ENCODE measurements at places on chromosomes 4 and X.

DNA sequence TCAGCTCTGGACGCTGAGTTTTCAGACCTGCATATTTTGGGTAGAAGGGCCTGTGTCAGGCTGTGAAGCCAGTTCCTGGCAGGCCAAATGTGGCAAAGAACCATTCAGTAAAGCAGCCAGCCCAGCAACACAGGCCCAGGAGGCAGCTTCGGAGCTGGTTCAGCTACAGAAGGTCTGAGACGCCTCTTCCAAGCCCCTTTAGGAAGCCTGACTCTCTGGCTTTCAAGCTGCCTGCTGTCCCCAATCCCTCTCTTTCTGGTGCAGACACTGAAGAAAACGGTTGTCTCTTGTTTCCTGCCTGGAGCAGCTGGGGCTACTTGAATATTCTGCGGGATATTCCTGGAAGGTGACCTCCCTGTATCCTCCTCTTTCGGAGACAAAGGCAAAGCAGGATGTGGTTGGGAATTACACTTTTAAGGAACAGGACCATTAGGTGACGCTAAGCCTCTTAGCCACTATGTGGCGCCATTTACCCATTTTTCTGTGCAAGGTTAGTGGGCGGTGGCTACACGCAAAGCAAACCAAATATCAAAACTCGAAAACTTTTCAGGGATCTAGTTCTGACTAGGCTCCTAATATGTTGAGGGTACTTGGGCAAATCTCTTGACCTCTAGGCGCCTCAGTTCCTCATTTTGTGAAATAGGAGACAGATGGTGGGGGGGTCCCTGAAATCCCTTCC, 47.2 kb upstream of the LAS1L start:
- H3K36me3 ChIP-seq, result no peaks in the 10 kb centered on the region
- no peak overlapping the region for H3K27ac ChIP-seq
- peaks cover 10% of the 10 kb centered on the region for H3K4me1 ChIP-seq
- no peak overlapping the region for H3K4me3 ChIP-seq
- H3K27me3 ChIP-seq, result no peaks in the 10 kb centered on the region
- no peak for DNase-seq

GRCh38 chrX:20463296-20464075, 196.8 kb upstream of the RPS6KA3 start:
- H3K4me1 ChIP-seq, result no peaks in the 10 kb centered on the region
- no peak overlapping the region for H3K27ac ChIP-seq
- no peak for DNase-seq

- H3K27me3 ChIP-seq, result no peaks in the 10 kb centered on the region
- no peak for DNase-seq
- H3K4me3 ChIP-seq, result no peak overlapping the region
- H3K27ac ChIP-seq, result no peak overlapping the region
- H3K4me1 ChIP-seq, result no peaks in the 10 kb centered on the region
These were observed 15.6 kb upstream of the TMPRSS11F start for GRCh38 chr4:68145261-68145660.

- no peaks in the 10 kb centered on the region for H3K27me3 ChIP-seq
- H3K36me3 ChIP-seq, result no peaks in the 10 kb centered on the region
- peaks cover 15% of the 10 kb centered on the region for H3K4me1 ChIP-seq
- DNase-seq, result no peak
- H3K4me3 ChIP-seq, result peak within 1 kb of the TSS; percentile 72
These were observed at the start of gene SLC9B2 for GRCh38 chr4:103076747-103077347. Gene SLC9B2, minus strand, starts transcription at chr4:103076761. Its CDS starts 9,211 bp downstream, at chr4:103067550.

- H3K27ac ChIP-seq, result no peak overlapping the region
- H3K4me3 ChIP-seq, result no peak overlapping the region
- DNase-seq, result no peak
- H3K27me3 ChIP-seq, result no peaks in the 10 kb centered on the region
These were observed 259.1 kb downstream of the C4orf33 start for GRCh38 chr4:129355031-129355430.

GRCh38 chrX:45196701-45197100, 4.0 kb downstream of the DIPK2B start:
- H3K27me3 ChIP-seq, result no peaks in the 10 kb centered on the region
- no peaks in the 10 kb centered on the region for H3K4me1 ChIP-seq
- H3K4me3 ChIP-seq, result no peak overlapping the region
- no peaks in the 10 kb centered on the region for H3K36me3 ChIP-seq
- no peak overlapping the region for H3K27ac ChIP-seq

GRCh38 chrX:8304668-8305067, 133.6 kb upstream of the VCX2 start:
- H3K4me3 ChIP-seq, result no peak overlapping the region
- H3K36me3 ChIP-seq, result no peaks in the 10 kb centered on the region

- no peak overlapping the region for H3K4me3 ChIP-seq
- H3K27ac ChIP-seq, result no peak overlapping the region
- no peaks in the 10 kb centered on the region for H3K4me1 ChIP-seq
- H3K36me3 ChIP-seq, result no peaks in the 10 kb centered on the region
These were observed 57.5 kb downstream of the MTM1 start for GRCh38 chrX:150625875-150626274.

GRCh38 chrX:133530960-133531359, 115.7 kb upstream of the GPC4 start:
- no peaks in the 10 kb centered on the region for H3K27me3 ChIP-seq
- H3K4me3 ChIP-seq, result no peak overlapping the region
- no peaks in the 10 kb centered on the region for H3K36me3 ChIP-seq
- H3K27ac ChIP-seq, result no peak overlapping the region
- H3K4me1 ChIP-seq, result no peaks in the 10 kb centered on the region
- DNase-seq, result no peak

DNA sequence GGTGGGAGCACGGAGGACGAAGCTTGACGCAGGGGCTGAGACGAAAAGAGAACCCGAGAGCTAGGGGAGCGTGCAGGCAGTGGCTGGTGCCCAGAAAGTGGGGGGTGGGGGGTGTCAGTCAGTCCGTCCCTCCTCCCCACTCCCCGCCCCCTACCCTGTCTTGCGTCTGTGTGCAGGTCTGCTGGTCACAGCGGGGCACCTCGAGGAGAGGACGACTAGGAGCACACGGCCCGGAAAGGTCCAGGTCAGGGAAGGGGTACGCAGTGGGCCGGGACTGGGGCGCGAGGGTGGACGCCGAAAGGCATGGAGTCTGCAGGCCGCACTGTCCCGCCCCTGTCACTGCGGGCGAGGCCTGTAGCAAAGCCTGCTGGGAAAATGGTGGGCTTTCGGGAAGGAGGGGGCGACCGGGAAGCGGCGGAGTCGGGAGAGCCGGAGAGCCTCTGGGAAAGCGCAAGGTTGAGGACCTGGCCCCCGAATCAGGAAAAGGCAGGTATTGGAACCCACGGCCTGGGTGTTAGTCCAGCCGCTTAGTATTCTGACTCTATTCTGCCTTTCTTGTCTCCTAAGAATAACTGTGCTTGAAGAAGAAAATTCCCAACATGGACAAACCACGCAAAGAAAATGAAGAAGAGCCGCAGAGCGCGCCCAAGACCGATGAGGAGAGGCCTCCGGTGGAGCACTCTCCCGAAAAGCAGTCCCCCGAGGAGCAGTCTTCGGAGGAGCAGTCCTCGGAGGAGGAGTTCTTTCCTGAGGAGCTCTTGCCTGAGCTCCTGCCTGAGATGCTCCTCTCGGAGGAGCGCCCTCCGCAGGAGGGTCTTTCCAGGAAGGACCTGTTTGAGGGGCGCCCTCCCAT, 769 bp downstream of the TCEAL1 start:
- DNase-seq, result peak; percentile 62
- H3K36me3 ChIP-seq, result no peaks in the 10 kb centered on the region
- no peaks in the 10 kb centered on the region for H3K4me1 ChIP-seq
- H3K4me3 ChIP-seq, result peak overlapping the region; percentile 69

- H3K4me1 ChIP-seq, result no peaks in the 10 kb centered on the region
- no peak overlapping the region for H3K27ac ChIP-seq
- DNase-seq, result no peak
- no peaks in the 10 kb centered on the region for H3K27me3 ChIP-seq
These were observed 609.3 kb upstream of the IGFBP7 start for GRCh38 chr4:57719456-57719855.

- H3K36me3 ChIP-seq, result no peaks in the 10 kb centered on the region
- no peak overlapping the region for H3K27ac ChIP-seq
- DNase-seq, result no peak
These were observed 67.0 kb downstream of the UCHL1 start for GRCh38 chr4:41323706-41324105.

DNA sequence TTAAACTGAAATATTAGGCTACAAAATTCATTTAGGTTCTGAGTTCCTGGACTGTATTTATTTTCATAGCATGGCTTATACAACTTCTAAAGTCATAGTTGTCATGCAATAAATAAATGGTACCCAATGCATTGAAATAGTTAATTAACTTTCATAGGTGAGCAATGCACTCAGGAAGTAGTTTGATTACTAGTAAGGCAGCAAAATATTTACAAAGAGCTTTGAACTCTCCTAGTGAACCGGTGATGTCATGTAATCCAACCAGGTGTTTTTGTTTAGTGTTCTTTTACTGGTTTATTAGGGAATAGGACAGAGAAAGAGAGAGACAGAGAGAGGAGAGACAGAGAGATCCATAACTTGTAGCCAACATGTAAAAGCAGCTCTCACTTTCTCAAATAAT, 228.6 kb upstream of the CTSO start:
- no peaks in the 10 kb centered on the region for H3K4me1 ChIP-seq
- no peaks in the 10 kb centered on the region for H3K27me3 ChIP-seq
- H3K36me3 ChIP-seq, result no peaks in the 10 kb centered on the region
- H3K27ac ChIP-seq, result no peak overlapping the region
- no peak overlapping the region for H3K4me3 ChIP-seq
- no peak for DNase-seq

- no peak overlapping the region for H3K27ac ChIP-seq
- H3K27me3 ChIP-seq, result no peaks in the 10 kb centered on the region
- no peak overlapping the region for H3K4me3 ChIP-seq
- no peak for DNase-seq
These were observed 909.1 kb downstream of the FAT4 start for GRCh38 chr4:126223784-126224407.

DNA sequence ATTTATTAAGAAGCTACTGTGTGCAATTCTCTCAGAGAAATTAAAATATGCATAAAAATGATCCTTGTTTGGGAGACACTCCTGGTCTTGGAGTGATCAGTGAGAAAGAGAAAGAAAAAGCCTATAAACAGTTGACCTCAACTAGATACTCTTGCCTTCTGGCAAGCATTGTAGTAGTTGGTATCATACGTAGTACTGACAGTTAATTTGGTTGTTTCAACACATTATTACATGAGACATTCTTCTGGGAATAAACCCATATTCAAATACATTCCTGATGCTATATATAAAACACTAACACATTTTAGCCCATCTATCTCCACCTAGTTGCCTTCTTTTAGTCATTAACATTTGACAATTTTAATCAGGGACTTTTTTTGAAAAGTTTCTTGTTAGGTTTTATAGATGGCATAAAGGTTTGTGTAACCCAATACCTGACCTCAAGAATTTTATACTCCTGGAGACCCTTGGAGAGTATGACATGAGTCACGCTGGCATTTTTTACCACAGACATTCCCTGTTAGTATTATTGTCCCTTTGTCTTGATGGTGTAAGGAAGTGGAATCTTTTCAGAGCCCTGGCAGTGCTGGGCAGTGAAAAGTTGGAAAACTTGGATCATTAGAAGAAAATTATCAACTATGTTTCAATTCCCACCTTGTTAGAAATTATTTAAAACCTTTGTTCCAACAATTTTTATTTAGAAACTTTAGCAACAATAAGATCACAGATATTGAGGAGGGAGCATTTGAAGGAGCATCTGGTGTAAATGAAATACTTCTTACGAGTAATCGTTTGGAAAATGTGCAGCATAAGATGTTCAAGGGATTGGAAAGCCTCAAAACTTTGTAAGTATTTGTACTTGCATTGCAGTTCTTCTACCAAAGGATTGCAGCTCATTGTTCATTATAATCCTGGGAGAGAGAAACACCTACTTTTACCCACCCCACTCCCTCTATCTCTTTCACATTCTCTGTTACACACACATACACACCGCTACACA, 167.1 kb upstream of the PACRGL start:
- H3K36me3 ChIP-seq, result no peaks in the 10 kb centered on the region
- no peak for DNase-seq
- H3K4me3 ChIP-seq, result no peak overlapping the region
- no peaks in the 10 kb centered on the region for H3K27me3 ChIP-seq
- H3K27ac ChIP-seq, result no peak overlapping the region

GRCh38 chr4:3699261-3699660, 66.9 kb upstream of the ADRA2C start:
- peak; percentile 44 for DNase-seq
- H3K27ac ChIP-seq, result no peak overlapping the region
- H3K4me3 ChIP-seq, result no peak overlapping the region
- H3K27me3 ChIP-seq, result peaks cover 11% of the 10 kb centered on the region
- no peaks in the 10 kb centered on the region for H3K36me3 ChIP-seq
- H3K4me1 ChIP-seq, result no peaks in the 10 kb centered on the region

DNA sequence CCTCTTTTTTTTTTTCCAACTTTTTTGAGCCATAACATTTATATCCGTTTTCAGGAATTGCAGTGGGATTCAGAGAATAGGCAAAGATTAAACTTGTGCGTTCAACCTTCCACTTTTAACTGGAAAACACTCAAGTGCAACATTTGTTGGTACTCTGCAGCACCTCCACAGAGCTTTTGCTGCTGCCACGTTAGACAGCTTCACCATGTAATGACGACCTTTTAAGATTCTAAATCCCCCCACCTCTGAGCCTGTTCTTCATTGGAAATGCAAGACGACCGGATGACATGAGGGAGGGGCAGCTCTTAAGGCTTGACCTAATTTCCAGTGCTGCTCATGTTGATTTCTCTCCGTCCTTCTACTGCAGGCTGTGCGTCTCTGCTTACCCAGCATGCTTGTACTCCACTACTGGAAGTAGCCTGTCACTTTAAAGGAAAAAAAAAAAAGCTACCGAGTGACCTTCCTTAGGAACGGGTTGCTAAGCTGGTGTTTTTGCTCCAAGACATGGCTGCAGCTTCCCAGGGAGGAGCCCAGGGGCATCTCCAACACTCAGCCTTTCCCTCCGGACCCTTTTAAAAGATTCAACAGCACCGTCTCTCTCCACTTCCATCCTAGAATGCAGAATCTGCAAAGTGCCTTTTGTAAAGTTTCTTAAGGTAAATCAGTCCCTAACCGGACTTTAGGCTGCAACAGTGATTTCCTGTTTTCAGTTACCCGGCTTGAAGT, at the start of gene CC2D2A:
Gene CC2D2A, plus strand, starts transcription at position 481 of the 726 bp plus-strand sequence. CDS start 6,051 bp downstream, outside the sequence.
- no peaks in the 10 kb centered on the region for H3K27me3 ChIP-seq
- no peaks in the 10 kb centered on the region for H3K36me3 ChIP-seq
- peak; percentile 29 for DNase-seq
- peak within 1 kb of the TSS; percentile 58 for H3K4me3 ChIP-seq
- peaks cover 18% of the 10 kb centered on the region for H3K4me1 ChIP-seq

DNA sequence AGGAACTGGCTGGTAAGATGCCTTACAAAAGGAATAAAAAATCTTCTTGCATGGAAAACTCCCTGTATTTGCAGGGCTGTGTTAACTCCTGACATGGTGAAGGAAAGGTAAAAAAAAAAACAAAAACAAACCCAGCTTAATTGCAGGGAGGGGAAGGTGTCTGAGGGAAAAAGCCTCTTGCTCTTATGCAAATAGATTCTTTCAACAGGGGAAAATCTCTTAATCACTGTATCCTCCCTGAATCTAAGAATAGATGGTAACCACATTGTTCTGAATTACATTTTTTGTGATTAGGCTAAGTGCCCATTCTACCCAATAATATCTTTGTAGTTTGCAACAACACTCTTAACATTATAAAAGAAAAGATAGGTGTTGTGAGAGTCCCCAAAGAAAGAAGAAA, 172.6 kb downstream of the RBM46 start:
- no peaks in the 10 kb centered on the region for H3K36me3 ChIP-seq
- H3K4me3 ChIP-seq, result no peak overlapping the region
- no peaks in the 10 kb centered on the region for H3K27me3 ChIP-seq
- H3K27ac ChIP-seq, result no peak overlapping the region
- no peak for DNase-seq
- H3K4me1 ChIP-seq, result no peaks in the 10 kb centered on the region

Data from upper lobe of left lung (tissue), 6 donors.